ENCODE measurements at places on chromosomes 5 and 9. TPM values are rescaled to one million over a fixed set of nuclear protein-coding genes. Genes with fewer than 3 reads are reported as not detected.

DNA sequence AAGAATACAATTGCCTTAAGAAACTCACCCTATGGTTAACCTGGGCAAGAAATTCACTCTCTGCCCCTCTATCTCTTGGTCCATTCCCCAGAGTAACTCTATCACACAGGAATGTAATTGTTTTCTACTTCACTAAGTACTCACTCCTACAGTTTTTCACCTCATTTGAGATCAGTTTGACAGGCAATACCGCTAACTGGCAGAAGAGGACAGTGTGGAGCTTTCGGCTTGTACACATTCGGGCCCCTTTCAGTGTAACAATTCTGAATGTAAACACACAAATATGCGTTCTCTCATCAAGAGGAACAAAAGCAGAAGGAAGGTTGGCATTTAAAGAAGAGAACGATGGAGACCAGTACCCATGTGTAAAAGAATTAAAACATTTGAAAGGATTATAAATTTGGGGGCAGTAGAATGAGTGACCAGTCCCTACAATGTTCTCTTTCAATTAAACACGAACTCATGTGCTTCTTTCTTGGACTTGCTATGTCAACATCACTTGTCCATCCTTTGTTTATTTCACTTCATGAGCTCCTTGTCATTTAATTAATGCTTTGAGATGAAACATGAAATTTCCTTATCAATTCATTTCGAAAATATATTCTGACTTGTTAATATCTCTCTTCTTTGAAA, 188.5 kb upstream of the GRAMD2B start:
- no peaks in the 10 kb centered on the region for H3K36me3 ChIP-seq
- peak overlapping the region; percentile 20 for H3K4me3 ChIP-seq
- H3K27ac ChIP-seq, result no peak overlapping the region
- H3K27me3 ChIP-seq, result no peaks in the 10 kb centered on the region
- no peaks in the 10 kb centered on the region for H3K4me1 ChIP-seq

GRCh38 chr5:68771221-68771620, 322.6 kb upstream of the SLC30A5 start:
- H3K27ac ChIP-seq, result no peak overlapping the region
- peaks cover 16% of the 10 kb centered on the region for H3K27me3 ChIP-seq
- no peaks in the 10 kb centered on the region for H3K36me3 ChIP-seq
- no peak for DNase-seq
- no peak overlapping the region for H3K4me3 ChIP-seq

GRCh38 chr5:150640311-150641005, at the start of gene SYNPO:
Gene SYNPO, plus strand, starts transcription at chr5:150640660. Its CDS starts 7,616 bp downstream, at chr5:150648276.
- peak within 1 kb of the TSS; percentile 89 for H3K4me3 ChIP-seq
- peaks cover 2% of the 10 kb centered on the region for H3K27me3 ChIP-seq
- H3K4me1 ChIP-seq, result peaks cover 100% of the 10 kb centered on the region
- peak; percentile 92 for DNase-seq
- peak within 1 kb of the TSS; percentile 94 for H3K27ac ChIP-seq
- no peaks in the 10 kb centered on the region for H3K36me3 ChIP-seq

DNA sequence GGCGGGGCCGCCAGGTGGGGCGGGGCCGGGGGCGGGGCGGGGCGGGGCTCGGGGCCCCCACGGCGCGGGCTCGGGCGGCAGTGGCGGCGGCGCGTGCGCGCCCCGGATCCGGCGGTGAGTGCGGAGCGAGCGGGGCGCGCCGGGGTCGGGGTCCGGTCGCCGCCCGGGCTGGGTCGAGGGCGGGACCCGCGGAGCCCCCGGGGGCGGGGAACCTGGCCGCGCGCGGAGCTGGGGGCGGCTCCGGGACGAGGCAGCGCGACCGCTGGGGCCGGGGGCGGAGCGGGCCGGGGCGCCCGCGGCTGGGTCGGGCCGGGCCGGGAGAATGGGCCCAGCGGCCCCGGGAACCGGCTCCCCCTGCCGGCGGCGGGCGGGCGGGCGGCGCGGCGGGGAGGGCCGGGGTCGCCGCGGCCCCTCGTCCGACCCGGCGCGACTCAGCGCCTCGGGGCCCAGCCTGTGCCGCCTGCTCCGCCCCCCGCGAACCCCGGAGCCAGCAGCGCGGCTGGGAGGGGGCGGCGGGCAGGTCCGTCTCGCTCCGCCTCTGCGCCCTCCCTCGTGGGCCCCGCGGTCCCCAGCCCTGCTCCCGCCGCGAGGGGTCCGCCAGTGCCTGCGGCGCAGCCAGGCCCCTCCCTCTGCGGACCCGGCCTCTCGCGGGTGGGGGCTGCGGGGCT, 3.1 kb downstream of the EGFL7 start:
- no peak overlapping the region for H3K27ac ChIP-seq
- H3K4me3 ChIP-seq, result no peak overlapping the region
- H3K4me1 ChIP-seq, result no peaks in the 10 kb centered on the region
- peaks cover 3% of the 10 kb centered on the region for H3K27me3 ChIP-seq
- no peak for DNase-seq

GRCh38 chr5:169860585-169860984, 119.7 kb downstream of the INSYN2B start:
- no peaks in the 10 kb centered on the region for H3K27me3 ChIP-seq
- peaks cover 34% of the 10 kb centered on the region for H3K36me3 ChIP-seq
- H3K4me3 ChIP-seq, result no peak overlapping the region

DNA sequence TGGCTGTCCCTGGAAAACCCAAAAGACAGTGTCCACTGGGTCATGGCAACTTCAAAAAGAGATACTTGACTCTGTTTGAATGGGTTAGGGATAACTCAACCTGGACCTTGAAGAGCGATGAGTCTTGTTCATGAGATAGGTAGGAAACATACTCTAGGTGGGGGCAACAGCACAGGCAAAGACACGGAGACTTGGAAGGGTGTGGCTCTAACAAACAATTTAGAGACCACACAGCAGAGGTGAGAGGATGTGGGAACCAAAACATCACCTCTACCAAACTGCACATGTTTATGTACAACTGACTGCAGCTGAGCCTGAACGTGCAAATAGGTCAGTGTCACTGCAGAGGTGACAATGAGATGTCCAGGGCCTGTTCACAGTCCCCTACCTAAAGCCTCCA, 247.7 kb upstream of the ADRA1B start:
- no peak for DNase-seq
- H3K36me3 ChIP-seq, result no peaks in the 10 kb centered on the region
- H3K4me3 ChIP-seq, result no peak overlapping the region
- no peak overlapping the region for H3K27ac ChIP-seq
- peaks cover 3% of the 10 kb centered on the region for H3K27me3 ChIP-seq
- H3K4me1 ChIP-seq, result no peaks in the 10 kb centered on the region

DNA sequence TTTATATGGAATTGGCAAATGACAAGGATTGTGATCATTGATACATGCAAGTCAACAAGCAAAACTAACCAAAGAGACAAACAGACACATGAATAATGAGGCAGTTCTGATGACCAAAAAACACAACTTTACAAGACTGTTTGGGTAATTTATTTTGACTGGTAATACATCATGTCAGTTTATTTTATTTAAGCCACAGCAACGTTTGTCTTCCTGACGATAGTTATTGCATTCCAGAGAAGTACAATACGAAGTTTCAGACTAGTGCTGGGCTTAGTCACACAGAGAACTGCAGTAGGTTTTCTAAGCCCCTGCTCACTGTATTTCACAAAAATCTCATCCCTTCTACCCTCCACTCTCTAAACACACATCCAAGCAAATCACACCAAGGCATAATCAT, 514.2 kb downstream of the RAB3C start:
- no peaks in the 10 kb centered on the region for H3K36me3 ChIP-seq
- H3K4me1 ChIP-seq, result peaks cover 58% of the 10 kb centered on the region
- peak; percentile 27 for DNase-seq
- H3K4me3 ChIP-seq, result peak overlapping the region; percentile 25
- peaks cover 2% of the 10 kb centered on the region for H3K27me3 ChIP-seq
- peak overlapping the region; percentile 25 for H3K27ac ChIP-seq

GRCh38 chr5:20157089-20157488, 169.1 kb upstream of the CDH18 start:
- H3K4me3 ChIP-seq, result no peak overlapping the region
- no peaks in the 10 kb centered on the region for H3K4me1 ChIP-seq

DNA sequence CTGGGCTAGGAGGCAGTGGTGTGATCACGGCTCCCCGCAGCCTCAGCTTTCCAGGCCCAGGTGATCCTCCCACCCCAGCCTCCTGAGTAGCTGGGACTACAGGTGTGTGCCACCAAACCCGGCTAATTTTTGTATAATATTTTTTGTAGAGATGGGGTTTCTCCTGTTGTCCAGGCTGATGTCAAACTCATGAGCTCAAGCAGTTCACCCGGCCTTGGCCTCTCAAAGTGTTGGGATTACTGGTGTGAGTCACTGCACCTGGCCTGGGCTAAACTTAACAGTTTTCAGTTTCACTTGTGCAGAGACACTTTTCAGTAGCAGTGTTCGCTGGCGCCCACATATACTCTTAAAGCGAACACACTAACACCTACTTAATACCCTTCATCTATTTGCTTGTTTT, 205.6 kb upstream of the ZNF608 start:
- DNase-seq, result no peak
- no peak overlapping the region for H3K4me3 ChIP-seq
- H3K27me3 ChIP-seq, result no peaks in the 10 kb centered on the region
- no peaks in the 10 kb centered on the region for H3K4me1 ChIP-seq
- H3K36me3 ChIP-seq, result no peaks in the 10 kb centered on the region
- H3K27ac ChIP-seq, result no peak overlapping the region

DNA sequence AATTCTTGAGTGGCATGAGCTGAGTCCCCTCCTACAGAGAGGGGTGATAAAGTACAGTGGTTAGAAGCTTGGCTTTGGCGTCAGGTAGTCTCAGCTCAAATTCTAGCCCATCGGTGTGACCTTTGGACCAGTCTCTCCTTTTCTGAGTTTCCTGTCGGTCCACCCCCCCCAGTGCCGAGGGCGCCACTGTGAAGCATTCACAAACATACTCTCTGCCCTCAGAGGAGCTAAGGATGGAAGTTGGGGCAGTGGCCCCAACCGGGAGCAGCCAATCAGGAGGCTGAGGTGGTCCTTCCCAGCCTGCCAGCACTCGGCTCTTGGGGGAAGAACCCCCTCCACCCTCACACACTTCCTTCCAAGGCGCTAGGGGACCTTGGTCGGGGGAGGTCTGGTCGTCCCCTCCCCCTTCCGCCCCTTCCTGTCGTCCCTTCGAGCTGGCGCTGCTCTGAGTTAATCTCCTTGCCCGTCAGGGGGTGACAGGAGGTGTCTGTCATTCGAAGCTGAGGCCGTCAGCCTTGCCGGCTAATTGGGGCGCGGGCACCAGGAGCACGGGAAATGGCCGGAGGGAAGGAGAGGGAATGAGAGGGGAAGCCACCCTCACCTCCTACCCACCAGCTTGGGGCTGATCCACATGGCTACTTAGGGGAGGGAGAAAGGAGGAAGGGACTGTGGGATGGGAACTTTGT, 53.0 kb downstream of the CXXC5 start:
- DNase-seq, result no peak
- H3K27ac ChIP-seq, result no peak overlapping the region
- H3K27me3 ChIP-seq, result peaks cover 7% of the 10 kb centered on the region
- H3K4me3 ChIP-seq, result no peak overlapping the region
- no peaks in the 10 kb centered on the region for H3K36me3 ChIP-seq

- peaks cover 12% of the 10 kb centered on the region for H3K27me3 ChIP-seq
- DNase-seq, result no peak
- H3K4me1 ChIP-seq, result peaks cover 33% of the 10 kb centered on the region
- peak overlapping the region; percentile 26 for H3K4me3 ChIP-seq
- H3K36me3 ChIP-seq, result no peaks in the 10 kb centered on the region
These were observed 2.3 kb downstream of the WHRN start for GRCh38 chr9:114503009-114503408.

DNA sequence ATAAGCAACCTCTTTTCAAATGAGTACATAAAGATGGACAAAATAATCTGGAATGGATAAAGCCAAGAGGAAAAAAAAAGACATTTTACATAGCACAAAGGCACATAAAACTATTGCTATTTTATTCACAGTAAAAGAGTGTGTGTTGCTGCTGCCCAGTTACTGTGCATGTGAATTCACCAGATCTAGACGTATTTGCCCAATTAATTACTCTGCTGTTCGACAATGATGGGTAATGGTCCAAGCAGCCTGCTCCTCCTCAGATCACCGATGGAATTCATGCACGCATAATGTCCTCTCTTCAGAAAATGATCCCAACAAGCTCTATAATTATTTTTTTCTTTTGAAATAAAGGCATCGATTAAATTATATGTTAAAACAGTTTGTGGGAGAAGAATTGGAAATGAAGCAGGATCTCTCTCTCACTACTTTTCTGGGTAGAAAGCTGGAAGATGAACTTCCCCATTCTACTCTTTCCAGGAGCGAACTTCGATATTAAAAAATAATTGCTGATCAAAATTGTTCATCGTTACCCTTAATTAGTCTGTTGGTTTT, 357.4 kb upstream of the CCNH start:
- H3K4me3 ChIP-seq, result no peak overlapping the region
- no peak overlapping the region for H3K27ac ChIP-seq
- DNase-seq, result no peak
- peaks cover 2% of the 10 kb centered on the region for H3K27me3 ChIP-seq

GRCh38 chr9:80242022-80242421, 670.3 kb downstream of the TLE4 start:
- DNase-seq, result no peak
- H3K4me1 ChIP-seq, result no peaks in the 10 kb centered on the region
- no peak overlapping the region for H3K27ac ChIP-seq
- no peak overlapping the region for H3K4me3 ChIP-seq
- no peaks in the 10 kb centered on the region for H3K36me3 ChIP-seq

- H3K4me3 ChIP-seq, result no peak overlapping the region
- no peak for DNase-seq
- H3K27ac ChIP-seq, result no peak overlapping the region
- peaks cover 12% of the 10 kb centered on the region for H3K4me1 ChIP-seq
These were observed 60.4 kb upstream of the RGMB start for GRCh38 chr5:98713027-98713426.

- no peak overlapping the region for H3K27ac ChIP-seq
- H3K27me3 ChIP-seq, result no peaks in the 10 kb centered on the region
- H3K4me1 ChIP-seq, result peaks cover 15% of the 10 kb centered on the region
- no peak for DNase-seq
These were observed 98.0 kb downstream of the ANKH start for GRCh38 chr5:14773588-14773987.

GRCh38 chr9:29556746-29557145, 1983.5 kb upstream of the C9orf72 start:
- no peaks in the 10 kb centered on the region for H3K27me3 ChIP-seq
- H3K4me1 ChIP-seq, result peaks cover 16% of the 10 kb centered on the region
- H3K4me3 ChIP-seq, result 0 out of 2 replicates have a peak overlapping the region, but pooled peaks have one; percentile 5
- peak overlapping the region; percentile 86 for H3K27ac ChIP-seq

DNA sequence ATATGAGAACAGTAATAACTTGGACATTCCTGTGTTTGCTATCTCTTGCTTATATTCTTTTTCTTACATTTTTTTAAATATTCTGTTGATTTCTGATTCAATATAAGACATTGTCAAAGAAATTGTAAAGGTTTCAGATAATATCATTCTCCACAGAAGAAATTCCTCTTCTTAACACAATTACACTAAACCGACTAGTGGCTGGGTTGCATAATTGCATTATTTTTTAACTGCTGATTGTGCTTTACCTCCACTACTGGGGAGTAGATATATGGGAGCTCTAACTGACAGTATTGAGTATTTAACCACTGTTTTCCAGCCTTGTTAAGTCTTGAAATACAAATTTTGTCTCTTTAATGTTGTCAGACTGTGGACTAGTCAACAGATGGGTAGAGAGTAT, 723.8 kb upstream of the EDIL3 start:
- DNase-seq, result no peak
- H3K36me3 ChIP-seq, result no peaks in the 10 kb centered on the region
- no peaks in the 10 kb centered on the region for H3K27me3 ChIP-seq
- H3K27ac ChIP-seq, result no peak overlapping the region
- no peaks in the 10 kb centered on the region for H3K4me1 ChIP-seq
- no peak overlapping the region for H3K4me3 ChIP-seq

GRCh38 chr9:14096258-14096922, 217.6 kb downstream of the NFIB start:
- H3K4me1 ChIP-seq, result peaks cover 23% of the 10 kb centered on the region
- no peak overlapping the region for H3K27ac ChIP-seq
- no peaks in the 10 kb centered on the region for H3K36me3 ChIP-seq

Gene CCDC171
- total RNA-seq, result 0.73 TPM

Gene TSSK1B
- not detected for total RNA-seq

Gene DNAI1
- not detected for total RNA-seq

Gene PDE8B
- 0.21 TPM for total RNA-seq

Gene FAM151B
- total RNA-seq, result 2.6 TPM

Gene LCN1
- not detected for total RNA-seq

Gene C9
- total RNA-seq, result 0.16 TPM

Data from HFFc6 (cell line).